Hepatic stellate cell (primary cell): ENCODE measurements at places on chromosomes 6 and 20.
A peak's percentile ranks its signal among the peaks of the same experiment; 100 is the strongest.

DNA sequence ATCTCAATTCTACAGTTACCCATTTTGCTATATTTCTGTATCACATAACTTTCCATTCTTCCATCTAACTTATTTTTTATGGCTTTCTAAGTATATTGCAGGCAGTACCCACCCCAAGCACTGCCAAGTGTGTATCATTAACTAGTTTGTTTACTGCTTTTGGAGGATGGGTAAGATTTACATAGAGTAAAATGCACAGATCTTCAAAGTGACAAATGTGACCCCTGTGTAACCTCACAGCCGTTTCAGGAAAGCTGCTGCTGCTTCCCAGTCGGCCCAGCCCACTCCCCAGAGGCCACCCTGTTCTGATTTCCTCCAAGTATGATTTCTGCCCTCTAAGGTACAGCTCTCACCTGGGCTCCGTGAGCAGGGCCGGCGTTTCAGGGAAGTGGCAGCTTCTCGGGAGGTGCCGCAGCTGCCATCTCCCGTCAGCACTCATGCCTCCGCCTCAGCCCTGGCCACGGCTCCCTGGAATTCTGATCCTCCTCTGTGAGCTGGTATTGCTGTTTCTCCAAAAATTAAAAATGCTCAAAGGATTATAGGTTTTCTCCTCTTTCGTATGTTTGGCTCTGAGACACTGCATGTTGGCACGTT lies 15.0 kb upstream of the MAP1LC3A start:
- DNase-seq = no peak

- peak; percentile 9 for DNase-seq
Measured at GRCh38 chr6:81761197-81761596, 8.7 kb upstream of the TENT5A start.

GRCh38 chr6:435441-436307 lies 44.1 kb downstream of the IRF4 start:
- no peak for DNase-seq

- DNase-seq = no peak
Measured at GRCh38 chr6:12436683-12437082, 146.5 kb downstream of the EDN1 start.

- DNase-seq = no peak
Measured at GRCh38 chr6:168383062-168383854, 57.7 kb upstream of the SMOC2 start.

DNA sequence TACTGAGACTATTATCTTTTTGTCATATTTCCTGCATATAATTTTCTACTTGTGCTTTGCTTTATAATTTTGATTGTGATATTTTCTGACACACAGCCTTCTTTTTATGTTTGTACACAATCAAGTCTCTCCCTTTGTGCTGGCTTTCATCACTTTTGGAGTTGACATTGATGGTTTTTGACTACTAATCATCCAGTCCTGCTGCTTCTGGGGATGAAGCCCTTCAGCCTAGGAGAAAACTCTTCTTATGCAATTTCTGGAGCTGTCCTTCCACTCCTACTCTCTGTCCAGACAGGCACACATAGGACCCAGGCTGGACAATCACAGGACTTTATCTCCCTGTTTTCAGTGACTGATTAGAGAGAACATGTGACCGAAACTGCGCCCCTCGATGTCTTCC lies 515.0 kb downstream of the KIF16B start:
- no peak for DNase-seq

DNA sequence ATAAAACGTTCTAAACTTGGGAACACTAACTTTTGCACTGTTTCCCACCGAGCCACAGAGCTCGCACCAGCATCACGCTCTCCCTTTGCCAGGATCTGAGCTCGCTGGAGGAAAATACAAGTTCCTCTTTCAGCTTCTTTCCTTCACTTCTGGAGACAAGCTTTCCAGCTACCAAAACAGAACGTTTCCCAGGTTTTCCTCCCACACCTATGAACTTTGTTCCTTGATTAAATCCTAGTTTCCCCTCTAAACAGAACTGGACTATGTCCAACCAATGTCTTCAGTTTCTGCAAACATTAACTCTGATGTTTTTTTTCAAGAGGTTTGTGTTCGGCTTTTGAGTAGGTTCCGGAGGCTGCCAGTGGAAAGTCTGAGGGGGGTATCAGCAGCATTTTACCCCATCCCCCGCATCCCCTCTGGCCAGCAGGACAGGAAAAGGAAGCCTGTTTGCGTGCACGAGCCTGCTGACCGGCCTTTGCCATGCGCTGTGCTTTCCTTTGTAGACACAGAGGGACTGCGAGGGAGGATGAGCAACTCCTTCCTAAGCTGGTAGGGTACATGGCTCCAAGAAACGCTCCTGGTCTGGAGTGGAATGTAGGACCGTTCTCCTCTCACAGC lies 135.5 kb downstream of the LY86 start:
- peak; percentile 78 for DNase-seq

DNA sequence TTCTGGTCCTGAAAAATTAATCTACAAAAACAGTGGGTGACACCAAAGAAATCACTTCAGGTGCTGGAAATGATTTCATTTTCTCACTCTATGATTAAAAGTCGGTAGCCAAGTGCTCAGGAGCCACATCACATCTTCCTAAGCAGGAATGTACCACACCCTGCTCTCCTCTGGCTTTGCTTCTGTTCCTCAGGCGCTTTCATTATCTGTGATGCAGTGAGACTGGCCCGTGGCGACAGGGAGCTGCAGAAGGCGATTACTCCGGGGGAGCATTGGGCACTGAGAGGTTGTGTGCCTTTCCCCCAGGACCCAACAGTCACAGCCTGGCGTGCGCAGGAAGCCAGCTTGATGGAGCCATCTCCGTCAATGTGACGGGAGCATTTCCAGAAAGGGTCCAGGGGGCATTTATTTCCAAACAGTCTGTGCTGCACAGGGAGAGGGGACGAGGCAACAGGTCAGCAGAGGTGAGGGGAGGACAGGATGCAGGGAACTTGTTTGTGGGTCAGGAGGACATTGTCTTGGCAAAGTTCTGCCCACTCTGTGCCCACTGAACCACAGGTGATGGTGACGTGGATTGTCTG lies 5.6 kb upstream of the ZNF831 start:
- DNase-seq = no peak

DNA sequence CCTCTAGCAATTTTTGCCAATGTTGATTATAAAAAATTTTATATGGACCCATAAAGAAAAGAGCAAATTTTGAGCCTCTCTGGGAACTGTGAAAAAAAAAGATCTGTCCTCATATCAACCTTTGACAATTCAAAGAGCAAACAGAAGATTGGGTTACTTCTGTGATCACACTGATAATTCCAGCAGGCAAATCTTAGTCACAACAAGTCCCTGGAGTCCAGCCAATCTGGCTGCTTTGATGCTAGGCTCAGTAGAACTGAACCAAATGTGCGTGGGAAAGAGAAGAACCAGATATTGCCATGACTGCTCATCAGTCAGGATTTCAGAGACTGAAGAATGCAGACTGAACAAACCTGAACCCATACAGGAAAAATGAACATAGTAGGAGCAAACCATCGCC lies 438.4 kb upstream of the FLRT3 start:
- no peak for DNase-seq
